ENCODE measurements at places on chromosomes 11 and 22.

DNA sequence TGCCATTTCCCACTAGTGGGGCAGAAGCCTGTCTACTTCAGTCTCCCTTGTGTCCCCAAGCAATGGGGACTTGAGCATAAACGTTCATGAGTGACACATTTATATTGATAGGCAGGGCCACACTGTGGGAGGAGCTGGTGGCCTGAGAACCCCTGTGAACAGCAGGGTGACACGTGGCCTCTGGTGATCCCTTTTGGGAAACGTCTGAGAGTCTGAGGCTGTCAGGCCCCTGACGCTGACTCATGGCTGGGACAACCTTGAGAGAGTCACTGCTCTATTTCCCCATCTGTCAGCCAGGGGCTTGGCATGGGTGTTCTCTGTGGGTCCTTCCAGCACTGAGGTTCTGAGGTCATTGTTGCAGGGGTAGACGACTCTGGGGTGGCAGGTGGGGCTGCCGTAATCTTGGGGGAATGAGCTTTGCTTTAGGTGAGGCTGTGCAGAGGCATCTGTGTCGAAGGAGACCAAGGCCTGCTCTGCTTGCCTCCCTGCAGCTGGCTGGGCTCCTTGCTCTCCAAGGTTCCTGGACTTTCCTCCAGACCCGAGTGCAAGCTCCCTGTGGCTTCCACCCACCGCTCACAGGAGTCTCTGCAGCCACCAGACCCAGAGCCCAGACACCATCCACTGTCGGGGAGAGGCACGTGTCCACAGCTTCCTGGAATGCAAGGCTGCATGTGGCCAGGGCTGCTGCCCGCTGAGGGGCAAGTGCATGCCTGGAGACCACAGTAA is 54.7 kb downstream of the SMIM38 start:
- DNase-seq = no peak

GRCh38 chr11:83680321-83680720 is 394.2 kb upstream of the CCDC90B start:
- no peak for DNase-seq

DNA sequence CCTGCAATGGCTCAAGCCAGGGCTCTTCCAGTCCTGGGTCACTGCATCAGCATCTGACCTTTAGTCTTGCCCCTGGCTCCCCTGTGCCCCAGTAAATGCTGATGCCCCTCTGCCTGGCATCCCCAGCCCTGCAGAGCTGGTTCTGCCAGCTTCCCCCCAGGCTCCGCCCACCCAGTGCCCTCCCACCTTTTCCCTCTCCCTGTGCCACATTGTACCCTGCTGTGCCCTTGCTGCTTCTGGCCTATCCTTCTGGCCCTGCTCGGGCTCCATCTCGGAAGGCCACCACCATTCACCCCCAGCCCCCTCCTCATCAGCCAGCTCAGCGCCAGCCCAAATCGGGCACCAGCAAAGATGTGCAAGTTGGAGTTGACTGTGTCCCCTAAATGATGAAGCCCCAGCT is 7.4 kb downstream of the CAPN5 start:
- no peak for DNase-seq

DNA sequence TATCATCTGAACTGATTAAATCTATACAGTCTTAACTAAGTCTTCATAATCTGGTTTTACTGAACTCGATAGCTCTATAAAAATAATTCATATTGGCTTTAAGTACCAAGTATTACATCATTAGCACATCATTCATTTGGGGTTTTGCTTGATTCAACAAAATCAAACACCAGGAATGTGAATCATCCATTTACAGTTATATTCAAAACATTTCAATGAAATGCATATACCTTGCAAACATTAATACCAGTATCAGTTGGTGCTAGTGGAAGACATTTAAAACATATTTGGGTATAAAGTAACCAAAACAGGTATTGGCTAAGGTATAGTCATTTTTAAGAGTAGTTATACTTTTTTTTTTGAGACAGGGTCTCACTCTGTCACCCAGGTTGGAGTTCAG is 12.2 kb upstream of the CCDC89 start:
- no peak for DNase-seq

DNA sequence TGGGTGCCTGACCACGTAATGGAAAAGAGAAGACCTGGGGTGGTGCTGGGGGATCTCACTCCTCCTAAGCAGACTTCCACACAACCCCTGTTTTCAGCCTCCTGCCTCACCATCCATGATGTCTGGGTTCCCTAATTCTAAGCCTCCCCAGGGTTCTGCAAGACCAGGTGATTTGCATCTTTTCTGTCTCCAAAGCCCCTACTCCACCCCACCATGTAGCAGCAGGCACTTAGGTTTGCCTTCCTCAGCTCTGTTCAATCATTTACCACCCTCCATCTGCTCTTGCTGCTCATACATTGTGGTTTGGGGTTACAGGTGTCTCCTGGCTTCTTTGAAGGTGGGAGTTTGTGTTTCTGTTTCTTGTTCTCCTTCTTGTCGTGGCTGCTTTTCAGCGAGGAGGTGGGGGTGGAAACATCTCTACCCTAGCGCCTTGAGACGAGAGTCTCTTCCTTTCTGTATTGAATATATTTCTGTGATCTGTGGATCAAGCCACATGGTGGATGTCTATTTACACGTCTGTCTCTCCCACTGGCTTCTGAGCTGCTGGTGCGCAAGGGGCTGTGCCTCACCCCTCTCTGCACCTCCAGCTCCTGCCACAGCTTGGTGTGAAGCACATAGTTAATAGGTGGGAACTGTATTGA is 6.6 kb upstream of the SSTR3 start:
- DNase-seq = peak; percentile 69

- no peak for DNase-seq
These were observed 32.2 kb upstream of the APOA1 start for GRCh38 chr11:116869610-116870009.

- DNase-seq = no peak
These were observed 32.1 kb upstream of the ACR start for GRCh38 chr22:50705851-50706351.

GRCh38 chr11:12778240-12778905 is 104.2 kb downstream of the TEAD1 start:
- no peak for DNase-seq
